Body of pancreas (tissue), 4 donors: ENCODE measurements at places on chromosomes 1 and 21. TPM values are rescaled to one million over a fixed set of nuclear protein-coding genes. Genes with fewer than 3 reads are reported as not detected.

Gene ZBTB8A
- total RNA-seq, result 3.0 TPM

- DNase-seq, result peak; percentile 10
Measured at GRCh38 chr1:155322571-155322952, 1.9 kb downstream of the RUSC1 start.

DNA sequence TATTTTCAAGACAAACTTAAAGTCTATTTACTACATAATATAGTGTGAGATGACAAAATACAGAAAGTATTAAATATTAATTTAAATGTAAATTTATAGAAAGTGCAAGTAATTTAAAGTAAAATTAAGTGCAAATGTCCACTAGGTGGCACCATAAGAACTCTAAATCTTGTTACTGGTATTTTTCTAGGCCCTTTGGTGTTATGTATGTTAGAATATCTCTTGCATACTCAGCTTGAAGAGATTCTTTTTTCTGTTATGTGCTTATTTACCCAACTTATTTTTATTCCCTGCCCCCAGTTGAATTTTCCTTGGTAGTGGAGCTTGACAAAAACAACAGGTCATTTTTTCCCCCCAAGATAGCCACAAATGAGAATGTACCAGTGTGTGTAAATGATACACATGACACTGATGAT is 71.5 kb downstream of the RPS6KC1 start:
- no peak for DNase-seq

- DNase-seq, result no peak
Measured at GRCh38 chr1:228648647-228649383, 86.5 kb upstream of the RHOU start.

Gene B3GALT6
- total RNA-seq, result 35.6 TPM

GRCh38 chr1:30185809-30186208 is 537.6 kb downstream of the MATN1 start:
- no peak for DNase-seq

- DNase-seq, result peak; percentile 65
Measured at GRCh38 chr1:231424950-231425805, 3.1 kb upstream of the EGLN1 start.

- no peak for DNase-seq
Measured at GRCh38 chr1:214019499-214019898, 31.7 kb downstream of the PROX1 start.

- peak; percentile 72 for DNase-seq
Measured at GRCh38 chr1:42456754-42457089, 379 bp downstream of the PPCS start.

DNA sequence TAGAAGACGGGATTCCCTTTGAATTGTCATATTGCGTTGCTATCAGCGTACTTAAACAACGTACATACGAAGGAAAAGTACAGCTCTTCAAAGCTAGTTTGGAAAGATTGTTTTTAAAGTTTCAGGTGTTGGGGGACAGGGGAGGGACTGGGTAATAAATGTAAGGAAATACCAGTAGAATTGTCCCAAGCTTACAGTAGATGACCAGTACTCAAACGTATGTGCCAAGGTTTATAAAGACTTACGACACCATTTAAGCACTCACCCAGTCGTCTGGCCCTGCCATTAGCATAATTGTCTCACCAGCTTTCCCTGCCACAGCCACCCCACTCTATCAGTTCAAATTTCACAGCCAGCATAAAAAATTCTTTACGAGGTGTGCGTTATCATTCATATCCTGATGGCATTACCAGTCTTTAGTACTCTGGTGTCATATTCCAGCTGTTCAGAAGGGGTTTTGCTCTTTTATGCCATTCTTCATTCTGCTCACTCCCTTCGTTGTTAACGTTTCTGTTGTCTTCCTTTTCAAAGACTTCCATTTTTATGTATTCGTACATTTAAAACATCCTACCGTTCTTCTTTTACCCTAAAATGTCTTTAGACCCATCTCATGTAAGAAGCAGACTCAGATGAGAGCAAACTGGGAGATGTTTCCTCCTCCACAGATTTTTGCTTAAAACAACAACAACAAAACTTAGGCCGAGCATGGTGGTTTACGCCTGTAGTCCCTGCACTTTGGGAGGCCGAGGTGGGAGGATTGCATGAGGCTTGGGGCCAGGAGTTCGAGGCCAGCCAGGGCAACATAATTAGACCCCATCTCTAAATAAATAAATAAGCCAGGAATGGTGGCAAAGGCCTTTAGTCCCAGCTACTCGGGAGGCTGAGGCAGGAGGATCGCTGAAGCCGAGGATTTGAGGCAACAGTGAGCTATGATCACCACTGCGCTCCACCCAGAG is 1.0 kb upstream of the HP1BP3 start:
- peak; percentile 31 for DNase-seq

GRCh38 chr21:21233051-21233450 is 234.8 kb downstream of the NCAM2 start:
- no peak for DNase-seq

Gene ADGRB2
- 3.0 TPM for total RNA-seq

DNA sequence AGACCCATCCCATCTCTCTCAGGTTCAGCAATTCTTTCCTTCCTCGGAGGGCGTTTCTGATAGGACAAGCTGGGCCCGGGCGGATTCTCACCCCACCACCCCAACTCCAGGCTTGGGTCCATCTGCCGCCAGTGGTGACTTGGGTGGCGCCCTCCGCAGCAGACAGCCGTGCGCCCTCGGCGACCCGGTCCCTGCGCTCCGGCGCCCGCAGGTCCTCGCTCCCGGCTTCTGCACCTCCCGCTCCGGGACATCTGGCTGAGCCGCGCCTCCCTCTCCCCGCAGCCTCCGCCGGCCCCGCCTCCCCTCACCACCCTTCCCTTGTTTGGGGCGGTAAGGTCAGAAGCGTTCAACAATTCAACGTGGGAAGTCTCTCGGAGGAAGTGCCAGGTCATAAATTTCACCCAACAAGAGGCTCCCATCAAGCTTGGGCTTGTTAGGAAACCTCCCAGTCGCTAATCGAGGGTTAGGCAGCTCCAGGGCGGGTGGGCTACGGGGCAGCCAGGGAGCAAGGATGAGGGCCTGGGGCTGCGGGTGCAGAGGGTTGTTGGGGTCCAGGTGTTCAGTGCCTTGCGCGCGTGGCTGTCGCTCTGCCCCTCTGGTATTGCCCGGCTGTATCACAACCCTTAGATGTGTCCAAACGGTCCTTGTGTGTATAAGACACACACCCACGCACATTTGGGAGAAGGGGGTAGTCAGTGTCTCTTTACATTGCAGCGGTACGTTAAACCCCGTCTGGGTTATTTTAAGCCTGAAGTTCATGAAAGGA is 39.8 kb downstream of the OLIG1 start:
- no peak for DNase-seq

- no peak for DNase-seq
Measured at GRCh38 chr21:38821959-38822682, 16.4 kb downstream of the ETS2 start.

Gene OR2M3
- total RNA-seq, result not detected

GRCh38 chr1:236854605-236854983 is 59.5 kb downstream of the MTR start:
- no peak for DNase-seq

Gene SIPA1L2
- total RNA-seq, result 8.6 TPM

DNA sequence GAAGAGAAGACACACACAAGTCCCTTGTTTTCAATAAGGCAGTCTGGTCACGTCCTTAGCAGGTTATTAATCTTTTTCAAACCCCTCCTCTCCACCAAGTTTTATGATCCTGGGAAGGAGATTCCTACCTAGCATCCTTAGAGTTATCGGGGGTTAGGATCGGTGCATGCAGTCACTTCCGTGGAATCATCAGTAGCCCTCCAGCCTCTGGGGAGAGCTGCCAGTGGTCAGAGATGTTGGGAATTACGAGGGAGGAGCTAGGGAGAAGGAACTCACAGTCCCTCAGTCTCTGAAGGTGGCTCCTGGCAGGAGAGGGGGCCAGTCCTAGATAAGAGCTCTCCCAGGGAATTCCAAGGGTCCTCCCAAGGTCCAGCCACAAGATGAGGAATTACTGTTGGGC is 57.7 kb upstream of the ATP5PO start:
- DNase-seq, result no peak

GRCh38 chr1:220045356-220046051 is 801 bp downstream of the EPRS1 start:
- DNase-seq, result no peak

DNA sequence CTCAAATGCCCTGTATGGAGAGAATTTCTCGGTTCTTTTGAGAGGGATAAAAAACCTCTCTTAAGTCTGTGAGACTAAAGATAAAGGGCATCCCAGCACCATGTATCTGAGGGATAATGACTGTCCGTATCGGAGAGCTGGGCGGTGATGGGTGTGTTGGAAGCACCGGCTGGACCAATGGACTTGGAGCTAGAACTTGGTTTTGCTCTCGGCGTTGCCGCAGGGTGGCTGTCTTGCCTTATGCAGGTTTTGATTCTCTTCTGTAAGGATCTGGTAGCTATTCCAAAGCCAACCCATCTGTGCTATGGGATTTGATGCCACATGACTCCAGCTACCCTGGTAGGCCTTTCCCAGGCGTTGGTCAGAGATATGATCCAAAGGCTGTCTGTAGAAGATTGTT is 348.8 kb downstream of the KIF26B start:
- no peak for DNase-seq

GRCh38 chr21:42406866-42407265 is 3.2 kb downstream of the UBASH3A start:
- no peak for DNase-seq

DNA sequence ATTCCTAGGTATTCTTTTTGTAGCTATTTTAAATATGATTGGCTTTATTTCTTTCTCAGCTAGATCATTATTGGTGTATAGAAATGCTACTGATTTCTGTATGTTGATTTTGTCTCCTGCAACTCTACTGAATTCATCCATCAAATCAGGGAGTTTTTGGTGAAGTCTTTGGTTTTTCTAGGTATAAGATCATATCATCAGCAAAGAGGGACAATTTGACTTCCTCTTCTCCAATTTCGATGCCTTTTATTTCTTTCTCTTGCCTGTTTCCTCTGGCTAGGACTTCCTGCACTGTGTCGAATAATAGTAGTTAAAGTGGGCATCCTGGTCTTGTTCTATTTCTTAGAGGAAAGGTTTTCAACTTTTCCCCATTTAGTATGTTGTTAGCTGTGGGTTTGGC is 27.5 kb upstream of the PRKACB start:
- no peak for DNase-seq

- no peak for DNase-seq
Measured at GRCh38 chr1:97632075-97632474, 288.8 kb downstream of the DPYD start.

GRCh38 chr21:46437096-46437498 is 21.6 kb upstream of the DIP2A start:
- DNase-seq, result no peak

Gene PTCH2
- total RNA-seq, result 0.99 TPM

DNA sequence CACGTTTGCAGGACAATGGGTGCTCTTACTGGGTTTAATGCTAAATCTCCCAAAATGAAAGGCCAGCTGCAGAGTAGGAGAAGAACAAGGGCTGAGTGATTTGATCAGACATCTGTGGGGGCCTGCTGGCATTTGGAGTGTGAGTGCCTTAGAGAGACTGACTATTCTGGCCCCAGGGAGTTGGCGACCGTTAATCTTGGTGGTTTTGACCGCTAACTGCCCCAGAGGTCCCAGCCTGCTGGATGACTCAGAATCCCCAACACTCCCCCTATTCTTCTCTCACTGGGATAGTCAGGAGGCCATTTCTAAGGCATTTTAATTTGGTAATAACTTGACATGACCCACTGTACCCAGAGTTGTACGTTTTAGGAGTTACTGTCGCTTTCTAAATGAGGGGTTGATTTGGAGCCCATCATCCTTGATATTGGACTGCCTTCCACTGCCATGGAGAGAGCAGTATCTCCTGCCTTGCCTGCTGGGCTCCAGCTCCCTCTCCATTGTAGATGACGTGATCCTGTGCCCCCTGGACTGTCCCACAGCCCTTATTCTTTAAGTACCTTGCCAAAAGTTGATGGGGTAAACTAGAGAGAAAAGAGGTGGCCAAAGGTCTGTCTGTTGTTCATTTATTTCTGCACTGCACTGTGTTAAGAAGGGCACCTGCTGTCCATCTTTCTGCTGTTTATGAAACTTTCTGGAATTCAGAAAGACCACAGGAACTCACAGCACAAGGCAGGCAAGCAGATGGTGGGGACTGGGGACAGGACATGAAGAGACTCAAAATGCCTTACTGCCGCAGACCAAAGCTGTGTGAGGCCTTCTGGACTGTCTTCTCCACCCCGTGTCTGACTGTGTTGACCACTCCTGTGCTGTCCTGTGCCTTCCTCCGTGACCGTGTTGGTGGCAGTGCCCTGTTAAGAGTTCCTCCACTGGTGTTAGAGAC is 98.2 kb upstream of the ARTN start:
- DNase-seq, result no peak

Gene GPR161
- 2.6 TPM for total RNA-seq

Gene RPTN
- not detected for total RNA-seq

Gene WNT3A
- not detected for total RNA-seq

DNA sequence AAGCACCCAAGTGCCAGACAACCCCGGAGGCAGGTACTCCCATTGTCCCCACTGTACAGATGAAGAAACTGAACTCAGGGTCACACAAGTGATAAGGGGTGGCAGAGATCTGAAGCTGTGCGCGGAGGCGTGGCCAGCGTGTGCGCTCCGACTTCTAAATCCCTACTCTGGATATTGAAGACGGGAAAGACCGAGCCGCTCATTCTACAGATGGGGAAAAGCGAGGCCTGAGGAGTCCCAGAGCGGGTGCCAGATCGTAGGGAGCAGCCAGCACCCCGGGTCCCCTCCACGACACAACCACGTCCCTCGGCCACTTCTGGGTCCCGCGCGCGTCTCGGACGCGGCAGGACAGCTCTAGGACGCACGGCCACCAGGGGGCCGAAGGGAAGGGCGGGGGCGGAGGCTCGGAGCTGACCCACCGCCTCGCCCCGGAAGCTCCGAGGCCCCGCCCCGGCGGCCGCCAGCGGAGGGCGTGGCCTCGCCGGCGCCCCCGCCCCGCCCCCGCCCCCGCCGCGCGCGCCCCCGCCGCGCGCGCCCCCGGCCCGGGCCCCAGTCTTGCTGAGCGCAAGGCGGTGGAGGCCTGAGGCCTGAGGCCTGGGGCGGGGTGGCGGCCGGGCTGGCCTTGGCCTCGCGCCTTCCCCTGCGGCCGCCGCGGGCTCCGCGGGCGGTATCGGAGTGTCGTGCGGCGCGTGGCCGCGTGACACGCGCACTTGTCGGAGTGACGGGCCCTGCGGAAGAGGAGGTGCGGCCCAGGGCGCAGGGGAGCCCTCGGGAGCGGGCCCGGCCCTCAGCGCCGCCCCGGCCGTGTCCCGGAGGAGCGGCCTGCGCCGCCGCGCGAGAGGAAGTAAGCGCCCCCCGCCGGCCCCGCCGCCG is at the start of gene H6PD:
H6PD (plus strand) TSS at position 552 of the 873 bp plus-strand sequence. CDS start 10,161 bp downstream, outside the sequence.
- peak; percentile 88 for DNase-seq

- no peak for DNase-seq
Measured at GRCh38 chr1:92277105-92277723, 21.6 kb downstream of the GLMN start.

Gene CLCNKA
- total RNA-seq, result 2.1 TPM

Gene SLC16A1
- 3.3 TPM for total RNA-seq

Gene PPT1
- 26.4 TPM for total RNA-seq

DNA sequence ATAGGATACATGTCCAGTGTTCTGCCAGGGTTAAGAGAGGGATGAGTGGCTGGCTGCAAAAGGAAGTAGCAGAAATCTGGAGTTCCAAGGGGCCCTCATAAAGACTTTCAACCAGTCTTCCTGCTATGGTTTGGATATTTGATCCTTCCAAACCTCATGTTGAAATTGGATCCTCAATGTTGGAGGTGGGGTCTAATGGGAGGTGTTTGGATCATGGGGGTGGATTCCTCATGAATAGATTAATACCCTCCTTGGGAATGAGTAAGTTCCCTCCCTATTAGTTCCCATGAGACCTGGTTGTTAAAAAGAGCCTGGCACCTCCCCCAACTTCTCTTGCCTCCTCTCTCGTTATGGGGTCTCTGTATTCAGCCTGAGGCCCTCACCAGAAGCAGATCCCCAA is 10.1 kb upstream of the GNG12 start:
- DNase-seq, result no peak

- peak; percentile 69 for DNase-seq
Measured at GRCh38 chr1:64917328-64917861, 49.0 kb downstream of the JAK1 start.
